Activated CD4-positive, alpha-beta T cell treated with anti-CD3 and anti-CD28 coated beads, Interleukin-10, Interleukin-2, amounts not matched to agents 100 ng/mL and 50 ng/mL, durations not matched to agents 16 hours and 8 hours (primary cell): ENCODE measurements at places on chromosomes 3 and 15.

DNA sequence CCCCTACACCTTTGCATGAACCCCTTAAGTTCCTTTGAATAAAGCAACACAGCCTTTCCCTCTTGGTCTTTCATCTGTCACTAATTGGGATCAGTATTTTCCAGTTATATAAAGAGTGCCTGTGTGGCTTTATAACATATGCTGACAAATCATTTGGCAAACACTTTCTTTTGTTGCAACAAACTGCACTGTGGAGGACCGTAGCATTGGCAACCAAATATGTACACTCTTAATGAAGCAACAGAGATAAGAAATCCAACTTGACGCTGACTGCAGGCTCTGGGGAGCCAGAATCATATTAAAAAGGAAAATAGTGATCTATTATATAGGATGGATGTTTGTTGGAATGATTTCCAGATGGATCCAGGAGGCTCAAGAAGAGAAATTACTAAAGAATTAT lies 120.1 kb upstream of the PRICKLE2 start:
- DNase-seq: no peak

DNA sequence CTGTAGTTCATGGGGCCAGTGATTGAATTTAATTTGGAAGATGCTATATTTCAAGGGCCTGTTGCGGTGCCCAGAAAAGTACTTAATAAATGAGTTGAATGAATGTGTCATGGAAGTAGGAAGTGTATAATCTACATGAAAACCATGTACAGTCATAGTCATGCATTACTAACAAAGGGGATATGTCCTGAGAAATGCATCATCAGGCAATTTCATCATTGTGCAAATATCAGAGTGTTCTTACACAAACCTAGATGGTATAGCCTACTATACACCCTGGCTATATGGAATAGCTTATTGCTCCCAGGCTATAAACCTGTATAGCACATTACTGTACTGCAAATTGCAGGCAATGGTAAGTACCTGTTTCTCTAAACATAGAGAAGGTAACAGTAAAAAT lies 10.7 kb upstream of the MYO5C start:
- DNase-seq: no peak

- DNase-seq: no peak
Observed at GRCh38 chr3:138845771-138846173, 11.0 kb upstream of the PIK3CB start.

GRCh38 chr3:22372292-22373062 lies 621.5 kb upstream of the ZNF385D start:
- no peak for DNase-seq

- no peak for DNase-seq
Observed at GRCh38 chr3:123817413-123817812, 66.7 kb downstream of the MYLK start.
